Colonic mucosa (tissue), 4 donors: ENCODE measurements at places on chromosomes 11 and 22. TPM values are rescaled to one million over a fixed set of nuclear protein-coding genes. Genes with fewer than 3 reads are reported as not detected.

Gene MUC5AC
- 0.03 TPM for total RNA-seq

Gene NAT10
- total RNA-seq: 48.0 TPM

Gene HIC2
- 6.0 TPM for total RNA-seq

Gene SPA17
- 8.4 TPM for total RNA-seq

Gene MMP1
- 0.42 TPM for total RNA-seq

Gene YPEL1
- total RNA-seq: 2.2 TPM

Gene SPDYC
- not detected for total RNA-seq

Gene MMP8
- total RNA-seq: not detected

Gene MMP27
- total RNA-seq: 0.16 TPM

Gene CNTF
- 2.1 TPM for total RNA-seq

Gene RAG2
- total RNA-seq: not detected

Gene OR52B6
- not detected for total RNA-seq

Gene PANX3
- not detected for total RNA-seq

Gene OR2AG2
- not detected for total RNA-seq

Gene CDHR5
- 310 TPM for total RNA-seq

Gene POU2F3
- 0.77 TPM for total RNA-seq

Gene TMEM151A
- 0.37 TPM for total RNA-seq

Gene MS4A15
- total RNA-seq: not detected

Gene APOBEC3H
- total RNA-seq: not detected

Gene OOSP4A
- not detected for total RNA-seq

Gene PATE3
- not detected for total RNA-seq

Gene ROBO4
- 5.0 TPM for total RNA-seq

Gene CEP126
- total RNA-seq: 3.6 TPM

Gene TSGA10IP
- not detected for total RNA-seq

Gene BDNF
- 0.40 TPM for total RNA-seq

Gene RIMBP3C
- total RNA-seq: not detected

Gene TMPRSS13
- 1.5 TPM for total RNA-seq

Gene SLCO2B1
- total RNA-seq: 50.3 TPM

Gene IL18
- 42.3 TPM for total RNA-seq

Gene SMC1B
- 0.15 TPM for total RNA-seq

Gene NAV2
- total RNA-seq: 21.3 TPM

Gene PAX6
- total RNA-seq: 1.6 TPM

Gene TNKS1BP1
- total RNA-seq: 113 TPM

Gene NRXN2
- 2.2 TPM for total RNA-seq

Gene C11orf97
- total RNA-seq: not detected

Gene VPREB1
- total RNA-seq: not detected

Gene MCHR1
- 0.16 TPM for total RNA-seq

Gene SCARF2
- 0.91 TPM for total RNA-seq

Gene CFAP300
- total RNA-seq: 0.45 TPM

Gene MAML2
- 11.0 TPM for total RNA-seq

Gene CABP4
- 0.20 TPM for total RNA-seq

Gene NTM
- total RNA-seq: 1.6 TPM

Gene TRIOBP
- 69.5 TPM for total RNA-seq

Gene LZTR1
- 31.6 TPM for total RNA-seq

Gene MRGPRX3
- not detected for total RNA-seq

Gene PARVA
- total RNA-seq: 78.5 TPM

Gene EFCAB6
- 0.35 TPM for total RNA-seq

Gene ABTB2
- 11.1 TPM for total RNA-seq

Gene CLDN5
- total RNA-seq: 31.0 TPM
